Activated T-cell treated with anti-CD3 and anti-CD28 coated beads, Interleukin-2, amount 50 U/mL, for 72 hours (primary cell): ENCODE measurements at places on chromosomes 16 and 17.

- H3K36me3 ChIP-seq = no peaks in the 10 kb centered on the region
- H3K27me3 ChIP-seq = peaks cover 6% of the 10 kb centered on the region
- no peak for DNase-seq
- H3K27ac ChIP-seq = no peak overlapping the region
- H3K4me1 ChIP-seq = no peaks in the 10 kb centered on the region
- H3K4me3 ChIP-seq = no peak overlapping the region
Observed at GRCh38 chr16:55810451-55810961, 22.4 kb downstream of the CES1 start.

GRCh38 chr17:34369571-34369970 is 6.5 kb upstream of the CCL1 start:
- no peak overlapping the region for H3K27ac ChIP-seq
- no peaks in the 10 kb centered on the region for H3K36me3 ChIP-seq
- peaks cover 32% of the 10 kb centered on the region for H3K4me1 ChIP-seq
- no peak for DNase-seq

DNA sequence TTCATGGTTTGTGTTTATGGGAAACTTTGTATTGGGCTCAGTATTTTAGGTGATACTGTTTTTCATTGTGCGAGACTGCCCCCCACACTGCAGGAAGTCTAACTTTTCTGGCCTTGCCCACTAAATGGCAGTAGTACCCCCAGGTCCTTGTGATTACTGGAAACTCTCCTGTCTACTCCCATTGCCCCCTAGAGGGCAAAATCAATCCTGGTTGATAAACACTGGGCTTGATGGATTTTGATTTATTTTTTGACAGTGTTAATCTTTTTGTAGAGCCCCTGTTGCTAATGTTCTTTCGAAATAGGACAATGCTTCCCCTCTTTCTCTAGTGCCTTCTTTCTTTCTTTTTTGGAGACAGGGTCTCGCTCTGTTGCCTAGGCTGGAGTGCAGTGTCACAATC is 15.5 kb downstream of the METTL9 start:
- H3K36me3 ChIP-seq = peaks cover 4% of the 10 kb centered on the region
- DNase-seq = no peak
- no peaks in the 10 kb centered on the region for H3K27me3 ChIP-seq
- peaks cover 41% of the 10 kb centered on the region for H3K4me1 ChIP-seq
- peak overlapping the region; percentile 57 for H3K27ac ChIP-seq

- DNase-seq = no peak
- no peaks in the 10 kb centered on the region for H3K36me3 ChIP-seq
- H3K4me1 ChIP-seq = peaks cover 38% of the 10 kb centered on the region
- peak overlapping the region; percentile 98 for H3K4me3 ChIP-seq
- H3K27me3 ChIP-seq = no peaks in the 10 kb centered on the region
- H3K27ac ChIP-seq = no peak overlapping the region
Observed at GRCh38 chr16:31093132-31093703, 1.4 kb downstream of the VKORC1 start.

- peak overlapping the region; percentile 6 for H3K4me3 ChIP-seq
- no peak overlapping the region for H3K27ac ChIP-seq
- no peaks in the 10 kb centered on the region for H3K36me3 ChIP-seq
- peaks cover 17% of the 10 kb centered on the region for H3K4me1 ChIP-seq
- DNase-seq = no peak
Observed at GRCh38 chr16:49755313-49755620, 100.6 kb downstream of the ZNF423 start.
